Fibroblast of the aortic adventitia (primary cell): ENCODE measurements at places on chromosomes 6 and 20.

DNA sequence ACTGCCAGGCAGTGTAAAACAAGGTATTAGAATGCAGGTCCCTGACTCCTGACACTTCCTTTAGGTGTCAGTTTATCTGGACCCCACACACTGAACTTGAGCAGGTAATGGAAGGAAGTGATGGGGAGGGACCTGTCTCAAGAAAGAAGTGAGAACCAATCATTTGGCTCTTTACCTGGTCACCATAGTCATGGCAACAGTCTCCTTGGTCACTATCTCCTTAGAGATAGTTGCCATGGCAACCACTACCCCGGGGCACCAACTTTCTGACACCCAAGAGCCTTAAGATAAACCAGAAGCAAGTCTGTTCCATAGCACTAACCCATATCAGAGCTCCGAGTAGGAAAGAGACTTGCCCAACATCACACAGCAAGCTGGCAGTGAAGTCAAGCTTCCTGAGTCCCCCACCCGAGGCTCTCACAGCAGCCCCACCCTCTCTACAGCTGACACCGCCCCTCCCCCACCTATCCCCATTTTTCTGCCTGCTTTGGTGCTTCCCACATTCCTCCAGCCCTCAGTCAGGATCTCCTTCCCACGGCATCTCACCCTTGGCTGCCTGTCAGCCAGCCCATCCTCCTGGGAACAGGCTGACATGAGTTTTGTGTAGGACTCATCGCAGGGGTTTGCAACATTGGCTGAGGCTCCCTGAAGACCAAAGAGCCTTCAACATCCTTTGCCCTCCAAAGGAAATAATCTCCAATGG lies 16.3 kb upstream of the HM13 start:
- DNase-seq: peak; percentile 86

DNA sequence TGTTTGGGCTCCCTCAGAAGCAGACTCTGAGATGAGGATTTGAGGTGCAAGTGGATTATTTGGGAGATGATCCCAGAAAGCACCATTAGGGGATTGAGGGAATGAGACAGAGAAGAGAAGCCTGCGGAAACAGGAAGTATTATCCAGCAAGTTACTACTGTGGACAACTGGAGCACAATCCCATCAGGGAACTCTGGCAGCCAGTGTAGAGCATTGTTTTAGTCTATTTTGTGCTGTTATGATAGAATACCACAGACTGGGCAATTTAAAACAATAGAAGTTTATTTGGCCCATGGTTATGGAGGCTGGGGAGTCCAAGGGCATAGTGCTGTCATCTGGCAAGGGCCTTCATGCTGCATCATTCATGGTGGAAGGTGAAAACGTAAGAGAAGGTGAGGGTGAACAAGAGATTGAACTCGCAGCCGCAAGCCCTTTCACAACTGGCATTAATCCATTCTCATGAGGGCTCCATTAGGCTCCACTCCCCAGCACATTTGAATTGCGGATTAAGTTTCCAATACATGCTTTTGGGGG lies 43.5 kb upstream of the SLC9A8 start:
- DNase-seq: peak; percentile 47

DNA sequence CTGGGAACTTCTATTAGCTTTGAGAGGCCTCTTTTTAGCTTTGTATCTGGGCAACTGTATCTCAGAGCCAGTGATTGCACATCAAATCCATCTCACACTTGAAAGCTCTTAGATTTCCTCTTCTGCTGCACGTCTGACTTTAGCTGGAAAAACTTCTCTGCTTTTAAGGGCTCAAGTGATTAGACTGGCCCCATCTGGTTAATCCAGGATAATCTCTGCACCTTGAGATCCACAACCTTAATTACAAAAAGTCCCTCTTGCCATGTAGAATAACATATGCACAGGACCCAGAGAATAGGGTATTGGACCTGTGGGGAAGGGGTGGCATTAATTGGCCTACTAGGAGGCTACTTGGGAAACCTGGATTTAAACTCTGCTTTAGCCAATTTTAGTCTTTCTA lies 24.2 kb downstream of the KLHL31 start:
- no peak for DNase-seq

- no peak for DNase-seq
Measured at GRCh38 chr20:49999329-49999728, 16.5 kb downstream of the SNAI1 start.

DNA sequence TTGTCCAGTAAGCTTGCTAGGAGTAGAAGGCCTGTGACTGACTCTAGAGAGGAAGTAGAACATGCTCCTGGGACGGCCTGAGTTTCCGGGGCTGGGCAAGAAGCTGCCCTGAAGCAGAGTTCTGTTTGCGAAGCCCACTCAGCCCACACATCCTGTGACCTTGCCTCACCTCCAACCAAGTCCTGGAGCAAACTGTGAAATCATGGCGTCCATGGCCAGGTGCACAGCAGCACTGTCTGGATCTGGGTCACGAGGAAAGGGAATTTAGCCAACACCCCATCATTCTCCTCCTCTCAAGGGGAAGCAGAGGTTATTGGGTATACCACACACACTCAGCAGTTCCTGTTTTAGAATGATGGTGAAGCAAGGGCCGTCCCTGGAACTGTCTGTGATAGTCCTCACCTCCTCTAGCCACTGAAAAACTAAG lies 87.5 kb downstream of the CRYBG1 start:
- no peak for DNase-seq

DNA sequence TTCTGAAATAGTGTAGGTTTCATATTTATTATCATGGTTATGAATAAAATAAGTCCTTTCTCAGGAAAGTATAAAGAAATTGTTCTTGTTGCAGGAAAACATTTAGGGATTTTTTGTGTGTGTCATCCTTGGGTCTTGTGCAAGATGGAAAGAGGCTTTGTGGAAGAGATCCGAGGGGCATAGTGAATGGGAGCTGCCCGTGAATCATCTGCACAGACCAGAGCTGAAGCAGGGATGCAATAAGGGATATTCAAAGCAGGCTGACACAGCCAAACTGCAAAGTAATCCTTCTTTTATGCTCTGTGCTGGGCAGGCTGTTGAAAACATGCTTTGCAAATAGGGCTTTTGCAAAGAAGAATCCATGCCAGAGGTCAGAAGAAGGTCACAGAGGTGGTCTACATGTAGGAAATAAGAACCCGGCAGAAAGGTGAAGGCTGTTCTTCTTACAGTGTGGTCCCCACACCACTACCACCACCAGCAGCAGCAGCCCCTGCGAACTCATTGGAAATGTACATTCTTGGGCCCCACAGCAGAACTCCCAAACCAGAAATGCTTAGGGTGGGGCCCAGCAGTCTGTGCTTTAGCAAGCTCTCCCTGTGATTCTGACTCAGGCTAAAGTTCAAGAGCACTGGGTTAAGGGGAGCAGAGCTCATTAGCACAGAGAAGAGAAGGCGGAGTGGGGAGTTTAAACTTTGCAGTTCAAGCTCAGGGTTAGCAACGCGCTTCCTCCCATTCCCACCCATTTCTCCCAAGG lies 237.6 kb downstream of the QKI start:
- peak; percentile 2 for DNase-seq

DNA sequence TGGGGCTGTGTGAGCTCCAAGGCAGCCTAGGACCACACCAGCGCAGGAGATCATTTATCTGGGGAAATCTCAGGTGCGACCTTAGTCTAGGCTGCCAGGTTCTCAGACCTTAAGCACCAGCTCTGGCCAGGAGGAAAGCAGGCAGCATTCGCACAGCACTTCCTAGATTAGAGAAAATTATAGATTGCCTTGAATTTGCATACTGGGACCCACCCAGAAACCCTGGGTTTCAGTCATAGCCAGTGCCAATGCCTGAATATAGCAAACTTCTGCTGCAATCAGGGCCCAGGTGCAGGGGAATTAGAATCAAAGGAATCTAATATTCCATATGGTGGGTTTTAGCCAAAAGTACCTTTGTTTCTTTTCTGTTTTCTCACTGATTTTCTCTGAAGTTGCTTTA lies 204.3 kb upstream of the CST7 start:
- no peak for DNase-seq

- DNase-seq: no peak
Measured at GRCh38 chr6:147826698-147827097, 318.2 kb downstream of the SAMD5 start.

DNA sequence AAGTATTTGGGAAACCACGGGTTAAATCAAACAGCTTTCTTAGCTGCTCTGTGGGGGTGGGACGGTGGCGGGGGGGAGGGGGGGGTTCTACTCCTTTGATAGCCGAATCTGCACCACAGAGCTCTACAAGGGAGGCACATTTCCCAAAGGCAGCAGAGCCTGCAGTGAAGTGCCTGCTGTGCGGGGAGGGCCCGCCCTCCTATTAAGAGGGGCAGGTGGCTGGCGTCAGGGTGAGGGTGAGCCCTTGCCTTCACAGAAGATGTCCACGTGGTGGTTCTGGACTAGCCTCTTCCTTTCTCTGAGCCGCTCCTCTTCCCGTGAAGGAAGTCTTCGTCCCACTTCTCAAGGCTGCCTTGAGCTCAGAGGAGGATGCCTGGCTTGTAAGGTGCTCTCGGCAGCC lies 174.9 kb upstream of the THBS2 start:
- DNase-seq: no peak

GRCh38 chr6:138682704-138683527 lies 90.7 kb upstream of the CCDC28A start:
- no peak for DNase-seq

DNA sequence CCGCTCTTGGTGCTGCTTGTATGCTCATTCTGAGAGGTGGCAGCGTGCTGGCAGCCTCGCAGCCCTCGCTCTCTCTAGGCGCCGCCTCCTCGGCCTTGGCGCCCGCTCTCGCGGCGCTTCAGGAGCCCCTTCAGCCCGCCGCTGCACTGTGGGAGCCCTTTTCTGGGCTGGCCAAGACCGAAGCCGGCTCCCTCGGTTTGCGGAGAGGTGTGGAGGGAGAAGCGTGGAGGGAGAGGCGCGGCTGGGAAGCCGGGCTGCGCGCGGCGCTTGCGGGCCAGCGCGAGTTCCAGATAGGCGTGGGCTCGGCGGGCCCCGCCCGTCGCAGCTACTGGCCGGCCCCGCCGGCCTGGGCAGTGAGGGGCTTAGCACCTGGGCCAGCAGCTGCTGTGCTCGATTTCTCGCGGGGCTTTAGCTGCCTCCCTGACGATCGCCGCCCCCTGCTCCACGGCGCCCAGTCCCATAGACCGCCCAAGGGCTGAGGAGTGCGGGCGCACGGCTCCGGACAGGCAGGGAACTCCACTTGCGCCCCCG lies 19.5 kb upstream of the FAM8A1 start:
- DNase-seq: peak; percentile 22

GRCh38 chr6:99232056-99232455 lies 117.4 kb downstream of the FAXC start:
- DNase-seq: no peak

GRCh38 chr6:134394905-134395304 lies 77.0 kb upstream of the SGK1 start:
- DNase-seq: no peak

- DNase-seq: no peak
Measured at GRCh38 chr6:116104636-116105035, 4.0 kb downstream of the NT5DC1 start.

GRCh38 chr20:44247586-44248409 lies 690 bp downstream of the GDAP1L1 start:
- peak; percentile 21 for DNase-seq

- DNase-seq: peak; percentile 98
Measured at GRCh38 chr6:4577406-4577805, 198.8 kb upstream of the CDYL start.

- DNase-seq: peak; percentile 66
Measured at GRCh38 chr6:132130626-132131298, 179.6 kb upstream of the CCN2 start.

GRCh38 chr6:30862156-30862875 lies 22.0 kb upstream of the DDR1 start:
- no peak for DNase-seq

DNA sequence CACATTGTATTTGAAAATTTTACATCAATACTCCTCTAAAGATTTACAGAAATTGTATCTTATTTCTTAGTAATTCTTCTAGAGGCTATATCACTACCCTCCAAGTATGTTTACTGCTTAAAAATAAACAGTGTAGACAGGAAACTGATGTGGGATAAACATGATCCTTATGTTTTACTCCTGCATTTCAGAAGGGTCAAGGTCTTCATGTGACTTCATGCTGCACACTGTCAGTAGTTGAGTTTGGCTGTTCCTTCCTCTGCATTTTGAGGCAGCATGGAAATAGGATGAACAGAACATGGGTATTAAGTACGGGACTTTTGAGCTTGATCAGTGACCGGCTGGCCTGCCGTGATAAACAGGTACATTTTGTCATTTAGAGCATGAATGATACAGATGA lies 179.2 kb upstream of the FERMT1 start:
- DNase-seq: no peak

GRCh38 chr6:50846144-50846851 lies 27.6 kb downstream of the TFAP2B start:
- DNase-seq: no peak

DNA sequence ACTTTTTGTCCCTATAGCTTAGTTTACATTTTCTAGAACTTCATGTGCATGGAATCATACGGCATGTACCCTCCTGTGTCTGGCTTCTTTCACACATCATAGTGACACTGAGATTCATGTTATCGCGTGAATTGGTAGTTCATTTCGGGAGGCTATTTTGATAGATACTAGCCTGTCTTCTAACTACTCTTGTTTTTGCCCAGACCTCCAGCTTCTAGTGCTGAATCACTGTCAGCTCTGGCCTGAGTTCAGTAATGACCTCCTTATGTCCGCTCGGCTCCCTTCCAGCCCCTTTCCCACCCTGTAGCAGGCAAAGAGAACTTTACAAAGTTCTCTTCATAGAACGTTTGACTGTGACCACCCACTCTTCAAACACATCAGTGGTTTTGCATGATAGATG lies 14.1 kb downstream of the MYBL2 start:
- DNase-seq: peak; percentile 47

DNA sequence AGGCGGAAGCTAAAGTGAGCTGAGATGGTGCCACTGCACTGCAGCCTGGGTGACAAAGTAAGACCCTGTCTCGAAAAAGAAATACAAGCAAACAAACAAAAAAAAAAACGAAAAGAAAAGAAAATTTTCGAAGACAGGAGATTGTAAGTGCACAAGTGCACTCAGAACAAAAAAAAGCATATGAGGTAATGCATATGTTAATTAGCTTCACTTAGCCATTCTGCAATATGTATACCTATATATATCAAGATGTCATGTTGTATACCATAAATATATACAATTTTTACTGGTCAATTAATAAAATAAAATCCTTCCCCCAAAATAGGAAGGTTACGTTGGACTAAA lies 127.5 kb downstream of the RIN2 start:
- DNase-seq: no peak

DNA sequence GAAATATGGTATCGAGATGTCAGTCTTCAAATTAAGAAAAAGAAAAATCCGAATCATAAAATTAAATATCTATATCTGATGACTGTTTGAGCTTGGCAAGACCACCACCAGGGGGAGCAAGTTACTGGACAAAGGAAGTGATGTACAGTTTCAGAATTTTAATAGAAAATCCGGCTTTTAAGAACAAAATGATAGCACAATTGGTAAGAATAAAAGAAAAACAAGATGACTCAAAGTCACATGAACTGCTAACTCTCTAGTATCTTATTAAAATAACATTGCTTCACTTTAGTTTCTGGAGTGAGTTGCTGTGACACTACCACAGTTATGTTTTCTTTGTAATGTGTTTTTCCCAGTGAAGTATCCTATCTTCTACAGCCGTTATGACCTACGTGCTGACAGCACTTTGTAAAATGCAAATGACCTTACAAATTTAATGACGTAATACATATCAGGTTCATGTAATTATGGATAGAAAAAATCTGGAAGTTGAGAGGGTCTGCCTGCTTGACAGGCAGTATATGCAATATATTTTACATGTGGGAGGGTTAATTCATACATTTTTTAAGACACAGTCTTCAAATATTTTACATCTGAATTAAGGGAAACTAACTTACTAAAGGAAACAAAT lies 405.3 kb upstream of the HS3ST5 start:
- DNase-seq: peak; percentile 30
